ENCODE measurements at places on chromosomes 13 and 19. TPM values are rescaled to one million over a fixed set of nuclear protein-coding genes. Genes with fewer than 3 reads are reported as not detected.
A peak's percentile ranks its signal among the peaks of the same experiment; 100 is the strongest.

DNA sequence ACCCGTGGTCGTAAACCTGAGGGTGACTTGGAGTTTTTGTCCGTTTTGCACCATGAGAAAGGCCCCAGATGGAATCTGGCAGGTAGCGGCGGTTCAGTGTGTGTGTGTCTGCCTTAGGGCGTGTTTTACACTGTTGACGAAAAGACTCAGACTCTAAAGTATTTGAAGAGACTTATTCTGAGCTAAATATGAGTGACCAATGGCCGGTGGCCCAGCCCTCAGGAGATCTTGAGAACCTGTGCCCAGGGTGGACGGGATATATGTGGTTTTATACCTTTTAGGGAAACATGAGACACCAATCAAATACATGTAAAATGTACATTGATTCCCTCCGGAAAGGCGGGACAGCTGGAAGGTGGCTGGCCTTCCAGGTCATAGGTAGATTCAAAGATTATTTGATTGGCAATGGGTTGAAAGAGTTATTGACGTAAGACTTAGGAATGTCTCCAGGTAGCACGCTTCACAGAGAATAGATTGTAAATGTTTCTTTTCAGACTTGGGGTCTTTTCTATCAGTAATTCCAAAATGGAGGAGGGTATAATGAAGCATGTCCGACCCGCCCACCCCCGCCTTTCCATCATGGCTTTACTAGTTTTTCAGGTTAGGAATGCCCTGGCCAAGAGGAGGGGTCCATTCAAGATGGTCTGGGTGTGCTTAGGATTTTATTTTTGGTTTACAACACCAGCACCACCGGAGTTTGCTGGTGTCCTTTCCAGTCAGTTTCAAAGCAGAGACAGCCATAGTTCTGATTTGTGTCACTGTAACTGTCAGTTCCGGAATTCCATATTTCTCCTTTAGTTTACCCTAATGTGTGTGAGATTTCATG lies 1.0 kb upstream of the ZNF529 start:
- peak; percentile 37 for DNase-seq

GRCh38 chr19:51431124-51431523 lies 13.7 kb upstream of the SIGLEC10 start:
- DNase-seq = no peak

DNA sequence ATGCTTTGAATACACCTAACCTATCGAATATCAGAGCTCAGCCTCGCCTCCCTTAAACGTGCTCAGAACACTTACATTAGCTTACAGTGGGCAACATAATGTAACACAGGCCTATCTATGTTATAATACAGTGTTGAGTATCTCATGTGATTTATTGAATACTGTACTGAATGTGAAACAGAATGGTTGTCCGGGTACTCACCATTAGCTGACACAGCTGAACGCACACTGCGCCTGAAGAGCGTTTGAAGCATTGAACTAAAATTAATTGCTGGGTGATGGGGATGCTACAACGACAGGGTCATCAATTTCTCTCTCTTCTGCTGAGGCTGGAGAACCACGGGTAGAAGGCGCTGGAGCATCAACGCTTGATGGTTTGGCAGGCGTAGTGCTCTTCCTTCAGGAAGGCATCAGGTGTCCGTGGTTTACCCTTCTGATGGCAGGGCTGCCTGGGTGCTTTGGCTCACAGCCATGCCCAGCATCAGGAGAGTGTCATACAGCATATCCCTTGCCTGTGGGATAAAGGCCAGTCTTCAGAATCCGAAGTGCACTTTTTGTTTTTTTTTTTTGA lies 46.9 kb upstream of the UBE2L5 start:
- DNase-seq = no peak

Gene SPC24
- total RNA-seq = 1.5 TPM

DNA sequence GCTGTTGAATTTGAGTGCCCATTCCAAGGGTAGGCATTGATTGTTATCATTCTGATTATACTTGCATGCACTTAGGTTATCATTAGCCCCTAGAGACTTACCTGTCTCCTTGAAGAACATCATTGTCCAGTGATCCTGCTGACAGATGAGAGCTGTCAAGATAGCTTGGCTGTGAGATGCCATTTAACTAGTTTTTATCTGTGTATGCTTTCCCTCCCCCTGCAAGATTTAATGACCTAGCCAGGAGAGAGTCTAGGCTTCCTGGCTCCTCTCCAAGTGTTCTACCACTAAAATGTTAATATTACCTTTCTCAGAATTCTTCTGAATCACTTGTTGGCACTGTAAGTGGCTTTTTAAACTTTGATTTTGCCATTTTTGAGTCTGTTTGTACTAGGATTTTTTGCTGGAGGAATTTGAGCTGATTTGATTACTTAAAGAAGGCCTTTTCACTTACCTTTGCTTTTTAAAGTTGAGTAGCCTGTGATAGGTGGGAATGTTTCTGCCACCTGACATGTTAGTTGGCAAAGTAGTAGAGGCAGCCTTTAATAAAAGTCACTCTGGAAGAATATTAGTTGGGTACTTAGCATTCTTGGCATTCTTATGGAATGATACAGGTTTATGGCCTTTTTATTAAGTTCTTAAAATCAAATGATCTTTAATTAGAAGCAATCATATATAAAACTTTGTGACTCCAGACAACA lies 41.1 kb downstream of the ARHGAP35 start:
- peak; percentile 75 for DNase-seq

DNA sequence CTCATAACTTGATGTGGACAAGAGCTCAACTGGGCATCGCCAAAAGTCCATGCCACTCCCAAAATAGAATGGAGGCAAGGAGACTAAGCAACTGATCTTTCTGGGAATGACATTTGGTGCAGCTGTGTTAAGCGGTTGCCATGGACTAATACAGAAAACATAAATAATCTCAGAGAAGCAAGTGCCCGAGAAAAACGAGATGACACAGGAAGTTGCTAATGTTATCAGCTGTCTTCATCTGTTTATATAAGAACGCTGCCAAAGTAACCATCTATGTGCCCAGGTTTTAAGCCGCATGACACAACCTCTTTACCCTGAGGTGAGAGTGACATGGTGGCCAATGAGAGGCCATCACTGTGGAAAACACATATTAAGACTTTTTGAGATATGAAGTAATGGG lies 54.9 kb upstream of the SACS start:
- peak; percentile 8 for DNase-seq

- no peak for DNase-seq
Observed at GRCh38 chr13:104447348-104447747, 1381.1 kb upstream of the SLC10A2 start.

DNA sequence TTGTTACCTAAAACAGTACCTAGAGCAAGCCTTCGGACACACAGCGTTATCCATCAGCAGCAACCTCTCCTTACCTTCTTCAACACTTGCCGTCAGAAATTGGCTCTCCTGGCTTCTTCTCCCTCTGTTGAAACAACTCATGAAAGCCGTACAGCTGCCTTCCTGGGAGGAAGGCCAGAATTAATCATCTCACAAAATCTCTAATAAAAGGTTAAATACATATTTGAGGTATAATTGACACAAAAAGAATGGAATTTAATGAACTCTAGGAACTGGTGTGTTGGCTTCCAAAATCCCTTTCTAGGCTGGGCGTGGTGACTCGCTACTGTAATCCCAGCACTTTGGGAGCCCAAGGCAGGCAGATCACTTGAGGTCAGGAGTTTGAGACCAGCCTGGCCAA lies 37.3 kb upstream of the GTF2F2 start:
- DNase-seq = no peak

- DNase-seq = peak; percentile 87
Observed at GRCh38 chr13:27425918-27426630, 1.7 kb downstream of the GTF3A start.

- DNase-seq = peak; percentile 95
Observed at GRCh38 chr13:30440910-30441703, 18.8 kb downstream of the UBE2L5 start.

- no peak for DNase-seq
Observed at GRCh38 chr13:26445092-26445491, 112.4 kb upstream of the WASF3 start.

- peak; percentile 32 for DNase-seq
Observed at GRCh38 chr13:28271056-28271840, 132.9 kb downstream of the PAN3 start.

DNA sequence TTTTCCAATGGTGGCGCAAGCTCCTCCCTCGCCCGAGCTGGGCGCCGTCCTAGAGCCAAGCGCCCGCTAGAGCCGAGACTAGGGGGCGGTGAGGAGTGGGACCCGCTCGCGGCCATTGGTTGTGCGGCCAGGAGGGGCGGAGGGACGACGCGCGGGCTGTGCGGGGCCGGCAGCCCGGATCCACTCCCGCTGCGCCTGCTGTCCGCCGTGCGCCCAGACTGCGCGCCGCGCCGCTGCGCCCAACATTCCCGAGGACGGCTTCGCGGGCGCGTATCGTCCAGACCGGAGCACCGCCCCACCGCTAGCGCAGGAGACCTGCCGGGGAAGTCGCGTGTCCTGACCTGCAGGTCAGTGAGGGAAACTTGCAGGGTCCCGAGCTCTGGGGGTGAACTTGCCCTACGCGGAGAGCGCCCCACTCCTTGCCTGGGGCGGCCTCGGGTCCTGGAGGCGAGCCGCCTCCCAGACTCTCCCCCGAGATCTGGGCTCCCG lies at the start of gene SERTM1:
Gene SERTM1 (plus strand): TSS at position 183 of the 489 bp plus-strand sequence. CDS start 21,059 bp downstream, outside the sequence.
- no peak for DNase-seq

Gene CDX2
- not detected for total RNA-seq

GRCh38 chr13:22076658-22077057 lies 405.8 kb downstream of the FGF9 start:
- DNase-seq = no peak

GRCh38 chr13:32535115-32535514 lies 3.5 kb downstream of the N4BP2L2 start:
- DNase-seq = no peak

- no peak for DNase-seq
Observed at GRCh38 chr13:79401259-79402070, 4.6 kb downstream of the RBM26 start.

Gene N4BP2L1
- total RNA-seq = 4.7 TPM

Gene MEIOSIN
- total RNA-seq = not detected

Gene RASGRP4
- not detected for total RNA-seq

Gene KCNC3
- 6.5 TPM for total RNA-seq

GRCh38 chr13:98960606-98961502 lies 17.0 kb downstream of the DOCK9 start:
- DNase-seq = peak; percentile 18

GRCh38 chr19:19571071-19571786 lies 33.2 kb downstream of the CILP2 start:
- no peak for DNase-seq

DNA sequence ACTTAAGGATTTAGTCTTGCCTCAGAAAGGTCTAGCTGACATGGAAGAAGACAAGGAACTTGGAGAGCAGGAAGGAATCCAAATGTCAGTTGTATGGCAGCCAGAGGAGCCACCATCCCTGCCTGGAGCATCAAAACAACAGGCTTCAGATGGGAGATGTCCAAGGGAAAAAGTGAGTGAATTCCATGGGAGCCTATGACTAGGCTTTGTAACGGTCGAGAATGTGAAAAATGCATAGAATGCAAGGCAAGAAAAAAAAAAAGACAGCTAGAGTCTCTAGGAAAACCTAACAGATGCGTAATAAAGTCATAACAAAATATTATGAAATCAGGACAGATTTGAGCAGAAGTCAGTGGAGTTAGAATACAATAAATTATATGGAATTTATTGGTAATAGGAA lies 183.7 kb upstream of the LSM14A start:
- no peak for DNase-seq

Gene MYO16
- total RNA-seq = 0.17 TPM

DNA sequence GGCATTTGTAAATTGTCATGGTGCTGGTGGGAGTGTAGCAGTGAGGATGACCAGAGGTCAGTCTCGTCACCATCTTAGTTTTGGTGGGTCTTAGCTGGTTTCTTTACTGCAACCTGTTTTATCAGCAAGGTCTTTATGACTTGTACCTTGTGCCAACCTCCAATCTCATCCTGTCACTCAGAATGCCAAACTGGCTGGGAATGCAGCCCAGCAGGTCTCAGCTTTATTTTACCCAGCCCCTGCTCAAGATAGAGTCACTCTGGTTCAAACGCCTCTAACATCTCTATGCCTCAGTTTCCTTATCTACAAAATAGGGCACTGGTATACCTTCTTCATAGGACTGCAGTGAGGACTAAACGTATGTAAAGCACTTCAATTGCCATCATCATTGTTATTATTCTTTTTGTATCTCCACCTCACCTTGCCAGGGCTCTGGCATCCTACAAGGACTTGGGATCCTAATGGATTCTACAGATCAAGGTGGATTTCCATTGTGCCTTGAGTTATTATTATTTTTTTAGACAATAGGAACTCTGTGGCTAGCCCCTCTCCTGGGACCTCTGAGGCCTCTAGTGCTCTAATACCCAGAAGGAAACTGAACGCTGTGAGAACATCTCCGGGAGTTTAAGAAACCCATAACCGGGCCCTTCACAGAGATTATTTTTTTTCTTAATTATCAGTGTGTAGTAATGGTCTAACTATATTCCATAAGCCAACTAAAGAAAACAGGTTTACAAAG lies 69.0 kb upstream of the RGCC start:
- DNase-seq = no peak

Gene LILRA6
- not detected for total RNA-seq

- DNase-seq = no peak
Observed at GRCh38 chr13:75836441-75836840, 200.3 kb downstream of the LMO7 start.

DNA sequence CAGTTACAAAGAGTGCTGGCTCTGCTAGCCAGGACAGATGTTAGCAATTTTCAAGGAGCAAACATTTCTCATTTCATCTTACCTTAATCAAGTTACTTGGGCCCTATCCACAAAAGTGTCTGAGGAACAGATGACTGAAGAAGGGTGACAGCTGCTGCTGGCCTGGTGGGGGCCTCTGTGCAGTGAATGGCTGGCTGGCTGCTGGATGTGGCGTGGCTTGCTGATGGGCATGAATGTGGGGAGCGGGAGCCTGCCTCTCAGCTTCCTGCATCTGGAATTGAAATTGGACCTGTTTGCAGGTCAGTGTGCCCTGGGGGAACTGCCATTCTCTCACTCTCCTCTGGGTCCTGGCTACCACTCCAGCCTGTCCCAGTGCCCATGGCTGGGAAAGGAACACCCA lies 94.7 kb downstream of the RGCC start:
- DNase-seq = no peak

- no peak for DNase-seq
Observed at GRCh38 chr19:7255631-7256030, 38.6 kb downstream of the INSR start.

GRCh38 chr19:29018542-29018941 lies 194.4 kb downstream of the UQCRFS1 start:
- DNase-seq = no peak

GRCh38 chr13:24207841-24208667 lies 47.5 kb downstream of the SPATA13 start:
- peak; percentile 96 for DNase-seq

Gene KCNRG
- 7.6 TPM for total RNA-seq
